ENCODE measurements at places on chromosomes 11 and 22.

DNA sequence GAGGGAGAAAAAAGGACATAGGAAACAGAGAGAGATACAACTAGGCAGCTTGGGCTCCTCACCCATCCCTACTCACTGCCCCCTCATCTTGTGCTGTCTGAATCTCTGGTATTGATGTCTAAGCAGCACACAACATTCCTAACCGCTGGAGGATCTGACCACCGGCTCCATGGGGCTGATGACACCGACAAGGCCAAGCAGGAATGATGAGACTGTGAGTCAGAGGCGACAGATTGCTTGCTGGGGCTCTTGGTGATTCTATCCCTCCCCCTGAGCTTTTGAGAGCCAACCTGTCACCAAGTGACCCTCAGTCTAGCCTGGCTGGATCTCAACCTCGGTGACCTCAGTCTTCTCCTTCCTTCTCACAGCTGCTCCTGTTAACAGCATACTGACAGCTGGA lies 13.8 kb downstream of the PAMR1 start:
- no peak for DNase-seq

GRCh38 chr11:131408025-131408640 lies 37.7 kb downstream of the NTM start:
- DNase-seq, result no peak

- no peak for DNase-seq
These were observed 7.9 kb upstream of the SLN start for GRCh38 chr11:107719557-107720302.

DNA sequence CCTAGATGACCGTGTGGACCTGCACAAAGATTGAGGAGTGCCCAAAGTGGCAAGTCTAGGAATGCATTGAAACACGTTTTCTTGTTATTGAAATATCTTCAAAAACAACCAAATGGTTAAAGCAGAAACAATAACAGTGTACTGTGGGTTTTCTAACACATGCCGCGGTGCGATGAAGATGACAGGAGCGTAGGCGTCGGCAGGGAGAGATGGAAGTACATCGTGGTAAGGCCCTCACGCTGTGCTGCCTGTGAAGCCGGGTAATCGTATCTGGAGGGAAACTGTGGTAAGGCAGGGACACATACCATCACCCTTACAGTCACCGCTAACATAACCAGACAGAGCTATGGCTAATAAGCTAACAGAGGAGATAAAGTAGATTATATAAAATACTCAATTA lies 261.4 kb downstream of the TBC1D22A start:
- DNase-seq, result no peak

- DNase-seq, result no peak
These were observed 29.2 kb upstream of the SCN3B start for GRCh38 chr11:123683428-123684170.

DNA sequence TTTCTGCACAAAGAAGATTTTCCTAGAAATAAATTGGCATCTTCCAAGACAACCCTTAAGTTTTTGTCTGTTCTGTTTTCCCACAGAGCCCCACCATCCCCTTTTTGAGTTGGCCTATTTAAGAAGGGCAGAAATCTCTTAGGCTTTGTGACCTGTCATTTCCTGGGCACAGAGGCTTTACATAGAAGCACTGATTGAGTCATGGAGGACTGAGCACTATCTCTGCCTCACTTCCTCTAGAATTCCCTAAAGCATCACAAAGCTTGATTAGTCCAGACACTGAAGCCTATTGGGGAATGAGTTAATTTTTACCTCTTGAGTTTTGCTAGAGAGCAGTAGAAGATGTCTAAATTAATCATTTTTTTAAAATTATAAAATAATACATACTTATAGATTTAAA lies 25.4 kb downstream of the TRIM44 start:
- no peak for DNase-seq

- no peak for DNase-seq
These were observed 1021.2 kb downstream of the TBC1D22A start for GRCh38 chr22:47783433-47784366.

- DNase-seq, result no peak
These were observed 7.3 kb downstream of the SIDT2 start for GRCh38 chr11:117185736-117186430.
